Subcutaneous preadipocyte (primary cell): ENCODE measurements at places on chromosomes 1 and 21. TPM values are rescaled to one million over a fixed set of nuclear protein-coding genes. Genes with fewer than 3 reads are reported as not detected.

The PROX1 gene
- 0.20 and 0.37 TPM in 2 replicates for total RNA-seq

The CNIH3 gene
- total RNA-seq: 21.3 and 62.4 TPM in 2 replicates

The KIF2C gene
- 28.3 and 39.1 TPM in 2 replicates for total RNA-seq

The SIM2 gene
- 1.8 TPM in 1 of 2 replicates, not detected in the other for total RNA-seq

The PRR9 gene
- not detected in 2 replicates for total RNA-seq

The PADI4 gene
- not detected in 2 replicates for total RNA-seq
